ENCODE measurements at places on chromosomes 16 and 17. TPM values are rescaled to one million over a fixed set of nuclear protein-coding genes. Genes with fewer than 3 reads are reported as not detected.

- no peak for DNase-seq
Measured at GRCh38 chr17:59469786-59470485, 95.5 kb upstream of the DHX40 start.

DNA sequence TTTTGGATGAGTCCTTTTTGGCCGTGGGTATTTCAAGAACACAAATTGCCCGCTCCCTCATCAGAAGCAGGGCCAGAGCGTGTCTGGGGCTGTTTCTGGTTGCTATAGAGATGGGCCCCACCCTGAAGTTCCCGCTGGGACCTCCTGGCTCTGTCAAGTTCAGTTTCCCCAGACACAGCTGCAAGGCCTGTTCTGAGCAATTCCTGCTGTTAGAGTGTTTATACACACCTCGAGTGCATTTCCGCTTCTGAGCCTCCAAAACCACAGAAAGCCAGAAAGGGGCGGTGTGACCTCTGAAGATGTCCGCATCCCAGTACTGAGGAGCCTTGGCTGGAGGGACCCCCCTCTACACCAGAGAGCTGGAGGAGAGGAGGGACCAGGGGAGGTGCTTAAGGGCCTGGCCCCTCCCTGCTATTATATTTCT, 9.3 kb upstream of the WBP2 start:
- peak; percentile 38 for DNase-seq

DNA sequence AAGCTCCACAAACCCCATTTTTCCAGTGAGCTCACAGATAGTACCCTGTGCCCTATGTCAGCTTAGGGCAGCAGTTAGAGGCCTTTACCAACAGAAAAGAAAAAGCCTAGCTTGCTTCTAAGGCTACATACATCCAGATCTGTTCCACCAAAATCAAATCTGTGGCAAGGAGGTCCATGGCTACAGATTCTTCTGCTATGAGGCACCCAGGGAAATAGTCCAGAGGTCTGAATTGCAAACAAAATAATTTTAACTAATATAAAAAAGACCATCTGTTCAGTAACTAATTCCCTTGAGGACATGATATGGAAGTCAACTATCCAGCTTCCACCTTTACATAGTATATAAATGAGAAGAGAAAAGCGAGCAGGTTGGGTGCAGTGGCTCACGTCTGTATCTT, 129.3 kb downstream of the PARN start:
- no peak for DNase-seq

- no peak for DNase-seq
Measured at GRCh38 chr17:39640591-39641031, 3.7 kb downstream of the STARD3 start.

DNA sequence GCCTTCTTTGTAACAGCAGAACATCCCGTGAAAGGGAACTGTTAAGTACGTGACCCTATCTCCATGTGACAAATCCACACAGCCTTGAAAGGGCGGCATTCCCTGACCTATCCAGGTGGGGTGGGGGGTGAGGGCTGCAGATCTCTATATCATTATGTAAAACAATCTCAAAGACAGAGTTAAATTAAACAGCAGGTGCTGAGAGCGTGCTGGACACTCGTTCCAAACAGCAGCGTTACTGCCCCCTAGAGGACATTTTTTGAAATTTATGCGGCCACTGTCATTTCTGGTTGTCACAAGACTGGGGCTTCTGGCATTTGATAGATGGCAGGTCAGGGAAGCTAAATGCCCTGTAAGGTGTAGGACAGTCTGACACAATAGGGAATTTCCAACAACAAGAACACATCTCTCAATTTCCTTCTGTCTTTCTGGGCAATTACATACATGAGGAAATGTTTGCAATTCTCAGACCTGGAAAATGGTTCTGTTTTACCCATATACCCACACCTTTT, 6.7 kb upstream of the SLC25A39 start:
- peak; percentile 90 for DNase-seq

GRCh38 chr17:57106107-57106835, 21.2 kb downstream of the AKAP1 start:
- no peak for DNase-seq

- peak; percentile 89 for DNase-seq
Measured at GRCh38 chr16:15539197-15539596, 103.8 kb downstream of the MARF1 start.

- no peak for DNase-seq
Measured at GRCh38 chr16:1981398-1981836, at the start of gene NOXO1. Gene NOXO1, minus strand, starts transcription at chr16:1981469. Its CDS starts 290 bp downstream, at chr16:1981179.

Gene SLC35G6
- not detected for polyA plus RNA-seq

Gene NPW
- 0.85 TPM for polyA plus RNA-seq

Gene ARHGAP23
- 1.6 TPM for polyA plus RNA-seq

Gene GLP2R
- polyA plus RNA-seq: not detected

Data from K562 (cell line).